ENCODE measurements at places on chromosomes 1 and 21.

DNA sequence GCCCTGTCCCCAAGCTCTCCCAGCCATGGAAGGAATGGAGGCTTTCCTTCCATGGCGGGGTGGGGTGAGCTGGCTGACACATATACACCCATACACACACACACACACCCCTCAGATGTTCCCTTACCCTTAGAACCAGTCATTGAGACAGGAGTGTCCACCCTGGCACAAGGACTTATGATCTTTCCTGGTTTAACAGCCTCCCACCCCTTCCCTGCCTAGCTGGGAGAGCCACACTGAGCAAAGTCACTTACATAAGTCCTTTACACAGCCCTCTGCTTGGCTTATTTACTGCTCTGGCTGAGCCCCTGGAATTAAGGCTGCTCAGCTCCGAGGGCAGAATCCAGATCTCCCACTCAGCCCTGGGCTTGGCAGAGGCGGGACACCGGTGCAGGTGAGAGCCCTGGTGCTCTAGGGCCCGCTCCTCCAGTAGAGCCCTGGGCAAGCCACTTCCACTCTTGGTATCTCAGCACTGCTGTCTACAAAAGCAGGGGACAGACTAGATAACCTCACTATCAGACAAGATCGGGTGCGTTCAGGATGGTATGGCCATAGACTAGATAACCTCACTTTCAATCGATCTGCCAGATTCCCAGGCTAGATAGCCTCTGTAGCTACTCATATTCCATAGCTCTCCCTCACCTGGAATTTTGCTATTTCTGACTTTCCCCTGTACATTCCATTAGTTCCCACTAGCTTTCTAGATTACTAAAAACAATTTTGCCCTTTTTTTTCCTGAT is 16.7 kb downstream of the SLC6A9 start:
- DNase-seq, result no peak

DNA sequence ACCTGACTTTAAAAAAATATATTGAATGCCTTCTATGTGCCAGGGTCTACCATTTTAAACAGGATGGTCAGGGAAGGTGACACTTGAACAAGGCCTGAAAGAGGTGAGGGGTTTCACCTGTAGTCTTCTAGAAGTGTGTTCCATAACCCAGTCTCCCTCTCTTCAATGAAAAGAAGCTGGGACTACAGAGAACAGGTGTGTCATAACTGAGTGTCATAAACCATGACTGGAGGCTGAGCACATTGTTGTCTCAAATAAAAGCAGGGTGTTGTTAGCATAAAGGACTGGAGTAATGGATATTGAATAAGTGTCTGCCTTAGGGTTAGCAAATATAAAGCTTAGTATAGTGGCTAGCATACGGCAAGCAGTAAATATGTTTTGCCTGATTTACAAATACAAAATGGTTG is 65.4 kb downstream of the SYDE2 start:
- DNase-seq, result no peak

DNA sequence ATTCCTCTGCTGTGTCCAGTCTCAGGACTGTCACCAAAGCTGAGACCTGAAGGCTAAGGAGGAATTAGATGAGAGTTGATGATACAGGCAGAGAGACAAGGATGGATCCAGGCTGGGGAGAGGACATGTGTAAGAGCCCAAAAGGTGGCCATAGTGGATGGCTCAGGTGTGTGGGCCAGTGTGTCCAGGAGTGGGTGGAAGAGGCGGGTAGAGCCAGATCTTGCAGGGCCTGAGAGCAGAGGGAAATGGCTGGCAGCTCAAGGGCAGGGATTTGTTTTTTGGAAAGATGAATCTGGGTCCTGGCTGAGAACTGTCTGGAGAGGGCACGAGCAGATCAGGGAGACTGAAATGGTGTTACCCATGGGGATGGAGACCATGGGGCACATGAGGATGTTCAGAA is 38.1 kb downstream of the AZIN2 start:
- no peak for DNase-seq

DNA sequence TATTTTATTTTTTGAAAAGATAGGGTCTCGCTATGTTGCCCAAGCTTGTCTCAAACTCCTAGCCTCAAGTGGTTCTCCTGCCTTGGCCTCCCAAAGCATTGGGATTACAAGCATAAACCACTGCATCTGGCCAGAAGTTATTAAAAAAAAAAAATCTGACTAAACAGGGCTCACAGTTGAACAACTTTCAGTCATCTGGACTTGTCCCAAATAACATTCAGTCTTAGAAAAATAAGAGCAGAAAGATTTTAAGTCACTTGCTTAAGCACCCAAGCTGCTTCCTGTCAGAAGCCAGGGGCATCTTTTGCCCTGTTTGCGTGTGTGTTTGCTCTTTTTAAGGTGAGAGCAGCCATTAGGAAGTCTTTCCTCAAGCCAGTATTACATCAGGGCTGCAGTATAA is 286.8 kb downstream of the LMO4 start:
- no peak for DNase-seq

DNA sequence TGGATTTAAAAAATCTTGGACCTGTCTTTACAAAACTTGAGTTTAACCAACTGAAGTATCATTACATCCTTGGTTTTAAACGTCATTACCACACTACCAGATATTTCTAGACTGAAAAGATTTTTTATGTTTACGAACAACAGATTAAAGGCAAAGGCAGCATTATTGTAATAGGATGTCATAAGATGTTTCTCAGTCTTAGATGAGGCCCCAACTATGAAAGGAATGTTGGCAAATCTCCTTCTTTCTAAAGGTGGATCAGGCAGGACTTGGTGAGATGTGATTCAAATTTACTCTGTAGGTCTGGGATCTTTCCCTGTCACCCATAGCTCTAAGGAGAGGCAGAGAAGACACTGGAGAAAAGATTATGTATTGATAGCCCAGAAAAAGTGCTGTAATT is 417.9 kb downstream of the PTBP2 start:
- no peak for DNase-seq

GRCh38 chr1:151085953-151086559 is 15.5 kb downstream of the GABPB2 start:
- no peak for DNase-seq

DNA sequence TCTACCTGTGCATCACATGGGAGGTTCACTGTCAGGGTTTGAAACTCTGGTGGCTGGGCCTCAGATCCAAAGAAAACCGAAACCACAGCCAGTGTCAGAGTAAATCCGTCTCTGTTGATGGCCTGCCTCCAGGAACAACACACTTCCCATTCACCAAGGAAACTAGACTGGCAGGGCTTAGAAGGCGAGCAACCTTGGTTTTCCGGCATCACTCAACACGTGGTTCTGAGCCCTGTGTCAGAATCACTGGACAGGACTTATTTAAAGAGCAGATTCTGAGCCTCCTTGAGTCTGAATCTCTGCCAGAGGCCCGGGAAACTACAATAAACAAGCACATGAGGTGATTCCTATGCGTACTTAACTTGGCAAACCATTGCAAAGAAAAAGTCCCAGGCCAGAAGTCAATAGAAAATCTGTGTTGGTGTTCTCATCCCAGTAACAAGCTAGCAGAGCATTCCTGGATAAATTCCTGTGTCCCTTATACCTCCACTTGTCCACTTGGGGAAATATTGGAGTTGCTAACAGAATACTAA is 70.0 kb downstream of the KCTD3 start:
- DNase-seq, result peak; percentile 10
